Testis (tissue), 5 donors: ENCODE measurements at places on chromosomes 11 and 22. TPM values are rescaled to one million over a fixed set of nuclear protein-coding genes. Genes with fewer than 3 reads are reported as not detected.

- H3K27me3 ChIP-seq: no peaks in the 10 kb centered on the region
- no peaks in the 10 kb centered on the region for H3K36me3 ChIP-seq
- no peak for DNase-seq
- no peak overlapping the region for H3K27ac ChIP-seq
Measured at GRCh38 chr22:48884786-48885185, 942.9 kb downstream of the BRD1 start.

The TIMP3 gene
- 201 TPM for total RNA-seq

DNA sequence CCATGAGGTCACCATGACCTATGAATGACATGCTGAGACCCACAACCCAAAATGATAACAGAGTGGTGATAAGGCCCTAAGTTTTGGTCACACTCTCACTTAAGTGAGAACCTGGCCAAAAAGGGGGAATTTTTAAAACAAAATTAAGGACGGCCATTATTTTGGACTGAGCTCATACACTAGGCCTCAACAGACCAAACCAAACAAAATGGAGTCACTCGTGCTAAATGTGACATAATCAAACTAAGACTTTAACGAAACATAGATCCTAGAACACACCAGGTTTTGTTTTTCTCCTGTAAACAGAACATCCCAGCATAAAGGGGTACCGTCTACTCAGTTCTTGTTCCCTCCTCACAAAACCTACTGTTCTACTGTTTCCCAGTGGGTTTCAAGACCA, 11.4 kb downstream of the APOBEC3H start:
- no peak overlapping the region for H3K27ac ChIP-seq
- H3K4me1 ChIP-seq: no peaks in the 10 kb centered on the region
- DNase-seq: no peak
- no peaks in the 10 kb centered on the region for H3K27me3 ChIP-seq
- no peaks in the 10 kb centered on the region for H3K36me3 ChIP-seq

- no peak overlapping the region for H3K4me3 ChIP-seq
- peak; percentile 49 for DNase-seq
- H3K4me1 ChIP-seq: no peaks in the 10 kb centered on the region
- H3K27ac ChIP-seq: no peak overlapping the region
- H3K27me3 ChIP-seq: no peaks in the 10 kb centered on the region
Measured at GRCh38 chr11:109865548-109866186, 227.5 kb upstream of the ZC3H12C start.

DNA sequence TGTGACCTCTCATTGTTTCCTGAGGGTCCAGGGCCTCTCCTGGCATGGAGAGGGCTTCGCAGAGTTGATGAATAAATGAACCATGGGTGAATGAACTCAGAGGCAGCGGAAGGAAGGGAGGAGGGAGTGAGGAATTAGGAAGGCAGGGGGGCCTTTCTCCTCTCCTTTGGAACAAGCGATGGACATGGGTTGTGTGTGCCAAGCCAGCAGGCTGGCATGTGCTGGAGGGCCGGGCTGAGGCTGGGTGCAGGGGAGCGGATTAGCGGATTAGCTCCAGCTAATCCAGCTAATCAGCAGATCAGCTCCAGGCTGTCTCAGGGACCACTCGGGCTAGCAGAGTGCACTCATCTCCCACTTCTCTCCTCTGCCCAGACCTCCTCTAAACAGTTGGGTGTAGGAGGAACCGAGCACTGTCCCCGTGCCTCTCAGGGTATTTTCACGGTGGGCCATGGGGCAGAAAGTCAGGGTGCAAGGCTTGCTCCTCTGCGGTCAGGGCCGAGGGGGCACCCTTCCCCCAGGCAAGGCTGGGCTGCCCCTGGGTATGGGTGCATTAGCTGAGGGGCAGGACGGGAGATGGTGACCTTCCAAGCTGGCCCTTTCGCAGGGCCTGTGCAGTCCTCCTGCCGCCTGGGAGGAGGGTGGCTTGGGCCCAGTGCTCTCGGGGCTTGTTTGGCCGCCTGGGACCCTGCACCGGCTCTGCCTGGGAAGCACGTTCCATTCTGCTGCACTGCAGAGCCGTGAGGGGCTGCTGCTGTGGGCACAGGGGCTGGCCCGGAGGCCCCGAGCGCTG, 120.3 kb upstream of the B3GAT1 start:
- H3K27me3 ChIP-seq: no peaks in the 10 kb centered on the region
- H3K4me1 ChIP-seq: no peaks in the 10 kb centered on the region
- no peaks in the 10 kb centered on the region for H3K36me3 ChIP-seq
- no peak overlapping the region for H3K4me3 ChIP-seq
- no peak overlapping the region for H3K27ac ChIP-seq
- peak; percentile 11 for DNase-seq

- H3K4me1 ChIP-seq: no peaks in the 10 kb centered on the region
- H3K27me3 ChIP-seq: no peaks in the 10 kb centered on the region
- H3K36me3 ChIP-seq: no peaks in the 10 kb centered on the region
- H3K4me3 ChIP-seq: no peak overlapping the region
- no peak for DNase-seq
Measured at GRCh38 chr22:27219036-27219435, 561.6 kb downstream of the MIAT start.

The XKR3 gene
- total RNA-seq: 4.1 TPM

GRCh38 chr22:43060183-43060582, 29.0 kb downstream of the TTLL1 start:
- DNase-seq: peak; percentile 42
- H3K4me1 ChIP-seq: no peaks in the 10 kb centered on the region
- no peak overlapping the region for H3K27ac ChIP-seq
- H3K27me3 ChIP-seq: no peaks in the 10 kb centered on the region
- H3K4me3 ChIP-seq: no peak overlapping the region

DNA sequence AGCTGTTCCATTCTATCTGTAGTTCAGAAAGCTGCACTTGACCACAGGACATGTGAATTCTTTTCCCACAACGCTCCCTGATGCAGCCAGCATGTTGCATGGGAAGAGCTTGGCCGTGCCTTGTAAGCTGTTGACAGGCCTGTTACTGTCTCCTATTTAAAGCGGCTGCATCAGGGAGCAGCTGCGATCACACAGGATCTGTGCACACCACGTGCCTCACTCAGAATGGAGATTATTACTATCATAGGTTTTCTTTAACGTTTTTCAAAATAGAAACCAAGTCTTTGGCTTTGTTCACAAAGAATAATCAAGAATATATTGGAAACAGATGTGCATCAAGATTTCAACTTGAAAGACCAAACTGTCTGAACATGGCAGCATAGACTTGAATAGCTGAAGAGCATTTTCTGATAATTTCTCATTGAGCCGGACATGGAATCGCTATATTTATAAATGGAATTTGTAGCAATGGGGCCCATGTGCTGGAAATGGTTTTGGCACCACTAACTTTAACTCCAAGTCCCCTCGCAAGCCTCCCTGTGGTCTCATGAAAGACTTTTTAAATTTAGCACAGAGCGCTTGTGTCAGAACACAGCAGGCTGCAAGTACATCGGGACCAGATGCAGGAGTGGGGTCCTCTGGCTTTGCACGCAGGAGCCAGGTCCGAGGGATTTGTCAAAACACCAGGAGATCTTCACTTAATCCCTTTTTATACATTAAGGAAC, 40.8 kb upstream of the MYO18B start:
- no peaks in the 10 kb centered on the region for H3K27me3 ChIP-seq
- no peak overlapping the region for H3K27ac ChIP-seq
- no peaks in the 10 kb centered on the region for H3K4me1 ChIP-seq

- H3K27me3 ChIP-seq: no peaks in the 10 kb centered on the region
- no peaks in the 10 kb centered on the region for H3K4me1 ChIP-seq
- H3K27ac ChIP-seq: no peak overlapping the region
- H3K36me3 ChIP-seq: no peaks in the 10 kb centered on the region
Measured at GRCh38 chr11:131867457-131868257, 497.2 kb downstream of the NTM start.

DNA sequence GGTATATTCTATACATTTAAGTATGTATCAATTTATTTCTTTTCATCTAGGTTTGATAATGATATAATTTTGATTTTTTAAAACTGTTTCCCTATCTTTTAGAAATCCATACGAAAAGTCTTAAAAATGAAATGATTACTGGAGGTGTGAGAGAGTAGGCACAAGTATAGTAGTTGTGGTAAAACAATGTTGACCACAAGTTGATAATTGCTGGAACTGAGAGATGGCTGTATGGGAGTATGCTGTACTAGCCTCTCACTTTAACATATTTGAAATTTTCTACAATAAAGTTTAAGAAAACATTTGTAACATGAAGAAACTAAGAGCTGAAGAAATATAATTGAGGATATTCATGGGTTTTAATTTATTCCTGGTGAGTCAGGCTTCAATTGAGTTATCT, 30.0 kb downstream of the FSHB start:
- H3K4me3 ChIP-seq: no peak overlapping the region
- no peak for DNase-seq
- no peak overlapping the region for H3K27ac ChIP-seq
- no peaks in the 10 kb centered on the region for H3K4me1 ChIP-seq
- H3K27me3 ChIP-seq: no peaks in the 10 kb centered on the region

DNA sequence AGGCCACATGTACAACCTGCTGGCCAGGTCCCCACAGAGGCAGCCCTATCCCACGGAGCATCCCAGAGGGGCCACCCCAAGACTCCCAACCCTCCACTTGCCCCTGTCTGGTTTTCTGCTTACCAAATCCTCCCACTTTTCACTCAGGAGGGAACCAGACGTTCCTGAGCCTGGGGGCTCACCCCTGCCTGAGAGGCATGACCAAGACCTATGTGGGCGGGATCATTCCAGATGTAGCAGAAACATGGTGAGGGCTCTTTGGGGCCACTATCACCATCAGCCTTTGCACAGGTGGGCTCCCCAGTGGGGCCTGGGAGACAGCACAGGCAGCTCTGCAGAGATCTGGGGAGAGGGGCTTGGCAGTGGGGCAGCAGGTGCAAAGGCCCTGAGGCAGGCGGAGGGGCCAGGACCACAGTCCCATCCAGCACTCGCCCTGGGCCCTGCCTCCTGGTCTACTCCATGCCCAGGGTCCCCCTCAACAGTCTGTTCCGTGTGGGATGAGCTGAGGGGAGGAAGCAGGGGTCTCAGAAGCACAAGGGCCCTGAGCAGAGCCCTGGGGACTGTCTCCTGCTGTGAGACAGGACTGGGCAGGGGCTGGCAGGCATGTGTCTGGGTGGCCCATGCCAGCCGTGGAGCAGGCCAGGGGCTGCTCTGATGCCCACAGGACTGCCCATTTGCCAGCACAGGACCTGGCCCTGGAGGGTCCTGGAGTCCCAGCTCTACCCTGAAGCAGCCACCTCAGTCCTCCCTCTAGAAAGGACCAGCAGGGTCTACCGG, 9.4 kb downstream of the PIM3 start:
- peaks cover 49% of the 10 kb centered on the region for H3K4me1 ChIP-seq
- no peaks in the 10 kb centered on the region for H3K36me3 ChIP-seq
- no peak overlapping the region for H3K27ac ChIP-seq
- H3K4me3 ChIP-seq: no peak overlapping the region
- H3K27me3 ChIP-seq: no peaks in the 10 kb centered on the region

- no peaks in the 10 kb centered on the region for H3K36me3 ChIP-seq
- peak overlapping the region; percentile 83 for H3K27ac ChIP-seq
- no peaks in the 10 kb centered on the region for H3K27me3 ChIP-seq
- peak overlapping the region; percentile 95 for H3K4me3 ChIP-seq
- DNase-seq: peak; percentile 47
Measured at GRCh38 chr11:62573006-62573591, 592 bp downstream of the EEF1G start.

The CNGA4 gene
- total RNA-seq: 7.9 TPM

DNA sequence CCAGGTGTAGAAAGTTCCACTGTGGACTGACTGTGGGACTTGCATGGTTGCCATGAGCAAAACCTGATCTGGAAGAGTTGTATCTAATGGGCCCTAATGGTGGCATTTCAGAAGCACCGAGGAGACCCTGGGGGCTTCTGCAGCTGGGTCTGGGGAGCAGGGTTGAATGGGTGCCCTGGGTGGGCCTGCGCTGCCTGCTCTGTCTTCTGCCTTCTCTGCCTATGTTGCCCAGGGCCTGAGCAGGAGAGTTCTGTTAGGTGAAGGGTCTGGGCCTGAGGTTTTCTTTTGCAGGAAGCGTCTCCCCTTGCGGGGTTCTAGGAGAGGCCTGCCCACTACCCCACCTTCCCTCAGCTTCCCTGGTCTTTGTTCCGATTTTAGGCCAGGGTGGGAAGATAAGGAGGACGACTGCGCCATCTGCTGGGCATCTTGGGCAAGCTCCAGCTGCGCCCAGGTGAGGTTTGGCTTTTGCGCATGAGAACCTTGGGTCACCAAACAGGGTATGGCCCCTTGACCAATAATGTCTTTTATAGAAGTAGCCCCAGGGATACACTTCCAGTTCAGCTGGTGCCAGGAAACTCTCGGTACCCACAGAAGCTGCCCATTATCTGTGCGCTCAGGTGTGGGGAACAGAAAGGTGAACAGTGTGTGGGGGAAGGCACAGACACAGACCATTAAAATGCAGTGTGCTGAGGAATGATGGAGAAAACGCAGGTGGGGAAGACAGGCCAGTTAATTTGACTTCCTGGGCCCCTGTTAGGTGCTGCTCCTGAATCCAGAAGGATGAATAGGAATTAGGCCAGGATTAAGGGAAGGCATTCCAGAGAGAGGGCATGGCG, 23.2 kb downstream of the COMMD9 start:
- no peak overlapping the region for H3K4me3 ChIP-seq
- H3K27me3 ChIP-seq: no peaks in the 10 kb centered on the region
- no peak overlapping the region for H3K27ac ChIP-seq
- no peaks in the 10 kb centered on the region for H3K36me3 ChIP-seq
- peak; percentile 50 for DNase-seq

DNA sequence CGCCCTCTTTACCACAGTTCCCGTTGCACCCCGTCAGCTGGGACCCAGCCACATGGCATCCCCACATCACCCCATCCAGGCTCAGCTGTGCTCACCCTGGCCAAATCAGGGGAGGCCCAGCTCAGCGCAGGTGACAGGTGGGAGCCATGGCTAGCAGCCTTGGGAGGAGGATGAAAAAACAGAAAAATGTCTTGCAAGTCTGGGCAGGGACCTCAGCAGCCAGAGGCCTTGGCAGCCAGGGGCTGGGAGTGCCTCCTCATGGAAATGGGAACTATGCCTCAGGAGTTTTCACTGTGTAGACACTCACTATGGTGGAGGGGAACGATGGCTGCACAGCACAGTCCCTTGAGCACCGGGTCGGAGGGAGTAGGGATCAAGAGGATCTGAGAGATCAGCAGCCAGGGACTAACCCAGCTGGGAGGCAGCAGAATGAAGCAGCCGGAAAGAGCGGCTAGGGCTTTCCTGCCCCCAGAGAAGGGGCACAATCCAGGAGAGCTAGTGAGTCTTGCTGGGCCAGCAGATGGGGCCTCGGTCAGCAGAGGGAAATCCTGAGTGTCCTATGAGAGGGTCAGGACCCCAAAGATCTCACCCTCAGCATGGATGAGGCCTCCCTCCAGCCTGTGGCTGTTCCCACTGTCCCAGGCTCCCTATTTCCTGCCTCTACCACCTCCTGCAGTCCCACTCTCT, 6.2 kb upstream of the FTH1 start:
- peak overlapping the region; percentile 84 for H3K27ac ChIP-seq
- H3K27me3 ChIP-seq: no peaks in the 10 kb centered on the region
- no peak overlapping the region for H3K4me3 ChIP-seq
- no peaks in the 10 kb centered on the region for H3K36me3 ChIP-seq
- DNase-seq: no peak

GRCh38 chr11:59900366-59901126, 22.0 kb downstream of the OOSP3 start:
- no peak for DNase-seq
- H3K4me1 ChIP-seq: no peaks in the 10 kb centered on the region
- H3K36me3 ChIP-seq: no peaks in the 10 kb centered on the region
- H3K27ac ChIP-seq: no peak overlapping the region

The OR8D4 gene
- 5.6 TPM for total RNA-seq

The TMEM132A gene
- 21.7 TPM for total RNA-seq
